ENCODE measurements at places on chromosomes 16 and 17.

DNA sequence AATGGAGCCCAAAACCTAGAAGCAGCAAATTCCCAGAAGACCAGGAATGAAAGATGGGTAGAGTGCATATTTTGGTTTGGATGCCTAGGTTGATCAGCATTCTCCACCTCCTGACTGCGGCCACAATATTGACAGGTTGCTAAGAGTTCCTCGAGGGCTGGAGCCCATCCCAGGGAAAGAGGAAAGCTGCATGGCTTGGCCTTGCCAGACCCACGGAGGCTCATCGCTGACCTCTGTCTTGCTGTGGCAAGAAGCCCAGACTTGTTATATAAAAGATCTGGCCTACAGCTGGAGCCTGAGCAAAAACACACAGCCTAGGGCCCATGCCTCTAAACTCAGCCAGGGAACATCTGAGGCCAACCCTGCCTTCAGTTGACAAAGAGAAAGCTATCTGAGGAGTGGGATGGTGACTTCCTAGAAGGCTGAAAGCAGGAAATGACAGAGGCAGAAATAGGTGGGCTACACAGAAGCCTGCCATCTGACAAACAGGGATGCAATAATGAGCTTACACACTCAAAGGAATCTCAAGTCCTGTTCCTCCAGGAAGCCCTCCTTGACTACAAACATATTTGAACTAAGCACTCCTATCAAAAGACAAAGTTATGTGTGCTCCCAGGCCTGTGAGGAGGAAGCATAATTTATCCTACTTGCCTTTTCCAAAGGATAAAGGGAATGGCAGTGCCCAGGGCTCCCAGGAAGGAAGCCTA is 22.5 kb upstream of the SLC35B1 start:
- DNase-seq, result no peak

DNA sequence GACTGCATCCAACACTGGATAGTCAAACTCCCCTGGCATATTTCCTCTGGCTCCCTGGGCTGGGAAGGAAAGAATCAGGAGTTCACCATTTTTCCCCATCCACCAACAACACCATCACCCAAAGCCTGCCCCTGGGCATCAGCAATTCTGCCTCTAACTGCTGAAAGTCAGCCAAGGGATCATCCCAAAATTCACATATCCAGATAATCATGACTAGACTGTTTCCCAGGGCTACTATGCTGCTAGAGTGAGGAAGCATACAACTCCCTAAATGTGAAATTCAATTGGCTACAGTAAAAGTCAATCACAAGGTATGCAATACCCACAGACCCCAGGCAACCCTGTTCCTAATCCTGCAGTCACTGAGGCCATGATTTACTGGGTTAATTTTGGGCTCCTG is 230.6 kb downstream of the C16orf95 start:
- DNase-seq, result no peak

DNA sequence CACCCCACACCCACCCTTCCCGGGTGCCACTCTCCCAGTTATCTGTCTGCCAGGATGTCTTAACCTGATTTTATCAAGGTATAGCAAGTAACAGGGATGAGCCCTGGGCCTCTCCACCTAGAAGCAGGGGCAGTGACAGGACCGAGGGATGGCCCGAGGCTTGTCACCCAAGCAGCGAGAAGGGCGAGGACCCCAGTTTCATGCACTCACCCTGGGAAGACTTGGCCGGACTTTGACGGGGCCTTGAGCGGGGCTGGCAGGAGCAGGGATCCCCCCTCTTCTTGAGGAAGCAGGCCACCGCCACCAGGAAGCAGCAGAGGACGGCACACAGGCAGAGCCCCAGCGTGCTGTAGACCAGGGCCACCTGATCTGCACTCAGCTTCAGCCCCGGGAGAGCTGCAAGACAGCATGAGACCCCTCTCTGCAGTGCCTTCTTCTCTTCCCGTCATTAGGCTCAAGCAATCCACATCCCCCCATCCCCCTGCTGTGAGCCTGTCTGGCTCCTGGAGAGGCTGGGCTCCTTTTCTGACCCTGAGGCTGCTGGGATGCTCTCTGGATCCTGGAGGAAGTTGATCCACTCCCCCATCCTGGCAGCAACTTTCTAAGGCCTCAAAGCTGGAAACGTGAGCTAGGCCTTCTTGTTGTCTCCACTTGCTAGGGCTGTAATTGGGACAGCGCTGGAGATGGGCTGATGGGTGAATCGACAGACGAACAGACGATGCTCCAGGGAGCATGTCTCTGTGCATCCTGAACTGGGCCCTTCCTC is 31.6 kb downstream of the TNFRSF13B start:
- no peak for DNase-seq

DNA sequence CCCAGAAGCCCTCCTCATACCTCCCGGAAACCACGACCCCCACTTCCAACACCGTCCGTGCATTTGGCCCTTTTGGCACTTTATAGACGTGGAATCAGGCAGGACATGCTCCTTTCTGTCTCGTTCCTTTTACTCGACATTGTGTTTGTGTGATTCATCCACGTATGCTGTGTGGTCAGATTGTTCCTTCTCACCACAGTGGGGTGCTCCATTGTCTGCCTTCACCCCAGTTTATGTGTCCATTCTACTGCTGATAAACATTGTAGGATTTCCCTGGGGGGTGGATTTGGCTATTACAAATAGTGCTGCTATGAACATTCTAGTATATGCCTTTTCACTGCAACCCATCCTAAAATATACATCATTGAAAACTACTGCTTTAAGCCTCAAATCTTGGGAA is 28.9 kb upstream of the RPH3AL start:
- DNase-seq, result no peak

GRCh38 chr17:52149626-52150025 is 8.9 kb downstream of the CA10 start:
- no peak for DNase-seq
